ENCODE measurements at places on chromosomes 1 and 21.
A peak's percentile ranks its signal among the peaks of the same experiment; 100 is the strongest.

GRCh38 chr1:78229344-78229743, 183.6 kb downstream of the GIPC2 start:
- no peak for DNase-seq

- no peak for DNase-seq
Observed at GRCh38 chr21:14526199-14526598, 19.9 kb downstream of the SAMSN1 start.

- DNase-seq = no peak
Observed at GRCh38 chr1:164064501-164064900, 494.5 kb upstream of the PBX1 start.

- no peak for DNase-seq
Observed at GRCh38 chr1:24347159-24347934, 28.2 kb downstream of the GRHL3 start.

DNA sequence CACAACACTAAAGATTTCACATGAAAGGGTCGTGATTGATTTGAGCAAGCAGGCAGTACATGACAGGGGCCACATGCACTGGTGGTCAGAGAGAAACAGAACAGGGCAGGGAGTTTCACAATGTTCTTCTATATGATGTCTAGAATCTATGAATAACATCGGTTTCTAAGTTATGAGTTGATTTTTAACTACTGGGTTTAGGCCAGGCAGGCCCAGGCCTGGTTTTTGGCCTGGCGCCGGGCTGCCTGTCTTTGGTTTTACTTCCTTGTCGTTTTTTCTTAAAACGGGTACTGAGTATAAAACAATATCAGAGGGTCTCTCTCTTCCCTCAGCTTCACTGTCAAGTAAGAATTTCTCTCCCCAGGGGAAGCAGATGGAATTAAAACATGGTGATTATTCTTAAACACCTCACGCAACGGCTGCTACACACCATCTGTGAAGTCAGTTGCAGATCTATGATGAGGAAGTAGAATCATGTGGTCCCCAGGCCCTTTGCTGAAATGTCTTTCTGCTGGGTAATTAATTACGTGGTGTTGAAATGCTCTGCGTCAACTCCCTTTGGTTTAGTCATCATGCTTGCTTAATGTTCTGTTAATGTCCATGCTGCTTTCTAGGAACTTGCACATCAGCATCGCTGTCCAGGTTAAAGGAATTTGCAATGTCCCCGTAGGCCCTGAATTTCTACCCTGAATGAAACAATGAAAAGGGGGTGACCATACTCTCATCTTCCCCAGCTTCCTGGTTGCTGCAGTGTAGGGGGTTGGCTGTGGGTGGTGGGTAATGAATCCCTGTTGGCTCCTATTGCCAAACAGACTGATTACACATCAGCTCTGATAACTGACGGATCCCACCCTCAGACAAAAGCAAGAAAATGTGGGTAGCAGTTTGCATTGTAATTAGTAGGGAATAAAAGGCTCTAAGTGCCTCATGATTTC, 70.3 kb downstream of the SERINC2 start:
- peak; percentile 54 for DNase-seq

DNA sequence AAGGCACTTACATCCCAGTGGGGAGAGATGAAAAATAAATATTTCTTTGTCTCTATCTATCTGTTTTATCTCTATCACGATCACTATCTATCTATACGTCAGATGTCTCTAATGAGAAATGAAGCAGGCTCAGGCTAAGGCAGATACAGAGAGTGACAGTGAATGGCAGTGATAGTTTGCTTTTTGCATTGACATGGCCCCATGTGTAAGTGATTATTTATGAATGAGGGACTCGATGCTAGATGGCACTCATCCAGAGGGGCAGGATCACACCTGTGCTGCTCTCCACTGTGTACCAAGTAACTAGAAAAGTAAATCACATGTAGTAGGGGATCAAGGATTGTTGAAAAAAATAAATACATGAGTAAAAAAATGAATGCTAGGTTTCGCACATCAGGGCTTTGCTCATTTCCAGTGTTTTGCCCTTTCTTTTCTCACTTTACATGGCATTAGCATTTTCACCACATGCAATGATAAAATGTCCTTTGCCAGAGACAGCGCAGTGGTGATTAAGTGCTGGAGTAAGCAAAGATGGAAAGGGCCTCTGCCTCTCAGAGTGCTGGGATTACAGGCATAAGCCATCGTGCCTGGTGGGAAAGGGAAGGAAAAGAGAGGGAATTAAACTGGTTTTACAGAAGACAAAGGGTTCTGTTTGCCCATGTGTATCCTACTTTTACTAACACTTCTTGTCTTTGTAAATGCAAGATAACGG, 16.5 kb downstream of the TBX19 start:
- no peak for DNase-seq

- DNase-seq = no peak
Observed at GRCh38 chr1:216528816-216529215, 105.6 kb upstream of the USH2A start.

DNA sequence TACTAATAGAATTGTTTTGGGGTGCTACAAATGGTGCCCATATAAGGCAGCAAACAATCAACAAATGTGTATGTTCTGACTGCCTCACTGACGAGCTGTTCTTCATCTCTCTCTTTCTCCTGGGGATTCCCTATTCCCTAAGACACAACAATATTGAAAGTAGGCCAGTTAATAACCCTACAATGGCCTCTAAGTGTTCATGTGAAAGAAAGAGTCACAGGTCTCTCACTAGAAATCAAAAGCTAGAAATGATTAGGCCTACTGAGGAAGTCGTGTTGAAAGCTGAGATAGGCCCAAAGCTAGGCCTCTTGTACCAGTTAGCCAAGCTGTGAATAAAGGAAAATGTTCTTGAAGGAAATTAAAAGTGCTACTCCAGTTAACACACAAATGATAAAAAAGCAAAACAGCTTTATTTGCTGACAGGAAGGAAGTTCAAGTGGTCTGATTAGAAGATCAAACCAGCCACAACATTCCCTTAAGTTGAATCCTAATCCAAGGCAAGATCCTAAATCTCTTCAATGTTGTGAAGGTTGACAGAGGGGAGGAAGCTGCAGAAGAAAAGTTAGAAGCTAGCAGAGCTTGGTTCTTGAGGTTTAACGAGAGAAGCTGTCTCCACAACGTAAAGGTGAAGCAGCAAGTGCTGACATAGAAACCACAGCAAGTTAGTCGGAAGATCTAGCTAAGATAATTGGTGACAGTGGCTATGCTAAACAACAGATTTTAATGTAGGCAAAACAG, 26.3 kb downstream of the ATP2B4 start:
- no peak for DNase-seq

- peak; percentile 90 for DNase-seq
Observed at GRCh38 chr1:155207806-155208540, at the start of gene THBS3. Gene THBS3 (minus strand): TSS chr1:155207897. CDS start chr1:155207876, 21 bp downstream.

DNA sequence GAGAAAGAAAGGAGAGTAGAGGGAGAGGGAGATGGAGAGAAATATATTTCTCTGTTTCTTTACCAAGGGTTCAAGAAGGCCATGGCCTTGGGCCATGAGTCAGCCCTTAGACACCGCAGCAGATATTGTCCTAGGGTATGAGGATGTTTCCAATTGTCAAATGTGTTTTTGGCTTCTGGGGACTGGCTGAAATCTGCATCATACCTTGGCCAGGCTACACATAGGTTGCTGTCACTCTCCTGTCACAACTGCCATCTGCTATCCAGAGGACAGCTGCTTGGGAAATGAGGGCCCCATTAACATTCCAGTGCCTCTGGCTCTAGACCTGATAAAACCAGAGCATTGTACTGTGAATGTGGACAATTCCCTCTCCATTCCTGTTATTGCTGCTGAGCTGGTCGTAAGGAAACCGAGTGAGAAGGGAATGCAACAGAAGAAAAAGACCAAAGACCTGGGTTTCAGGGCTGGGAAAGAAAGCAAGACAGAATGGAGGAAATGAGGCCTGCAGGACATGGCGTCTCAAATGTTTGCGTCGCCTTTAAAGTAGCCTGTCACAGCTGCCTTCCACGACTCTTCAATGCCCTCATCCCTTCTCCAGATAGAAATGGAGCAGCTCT, 8.8 kb upstream of the PIGC start:
- no peak for DNase-seq

- no peak for DNase-seq
Observed at GRCh38 chr1:219882755-219883154, 45.6 kb downstream of the SLC30A10 start.

DNA sequence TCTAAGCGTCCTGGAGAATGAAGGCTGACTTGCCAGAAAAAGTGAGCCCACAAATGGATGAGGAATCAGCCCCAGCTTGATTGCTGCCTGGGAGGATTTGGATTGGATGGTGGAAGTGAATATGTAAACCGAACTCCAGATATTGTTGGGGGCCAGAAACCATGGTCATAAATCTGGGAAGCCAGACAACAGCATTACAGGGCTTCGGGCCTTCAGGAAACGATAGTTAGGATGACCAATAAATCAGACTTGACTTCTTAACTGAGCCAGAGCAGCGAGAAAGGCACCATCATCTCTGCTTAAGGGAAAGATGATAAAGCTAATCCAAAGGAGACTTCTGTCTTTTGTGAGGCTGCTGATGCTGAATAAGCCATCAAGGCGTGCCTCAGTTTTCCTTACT, 26.6 kb downstream of the FAM78B start:
- DNase-seq = no peak

- DNase-seq = no peak
Observed at GRCh38 chr1:111517469-111518225, 14.2 kb upstream of the ADORA3 start.

DNA sequence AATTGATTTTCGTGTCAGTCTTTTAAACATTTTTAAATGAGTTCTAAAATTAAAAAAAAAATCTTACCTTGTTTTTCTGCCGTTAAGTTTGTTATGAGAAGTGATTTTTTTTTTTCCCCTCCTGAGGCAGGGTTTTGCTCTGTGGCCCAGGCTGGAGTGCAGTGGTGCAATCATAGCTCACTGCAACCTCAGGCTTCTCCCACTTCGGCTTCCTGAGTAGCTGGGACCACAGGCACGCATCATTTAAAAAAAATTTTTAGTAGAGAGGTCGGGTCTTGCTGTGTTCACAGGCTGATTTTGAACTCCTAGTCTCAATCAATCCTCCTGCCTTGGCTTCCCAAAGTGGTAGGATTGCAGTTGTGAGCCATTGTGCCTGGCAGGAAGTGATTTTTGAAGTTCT, 41.1 kb downstream of the MTR start:
- DNase-seq = no peak

DNA sequence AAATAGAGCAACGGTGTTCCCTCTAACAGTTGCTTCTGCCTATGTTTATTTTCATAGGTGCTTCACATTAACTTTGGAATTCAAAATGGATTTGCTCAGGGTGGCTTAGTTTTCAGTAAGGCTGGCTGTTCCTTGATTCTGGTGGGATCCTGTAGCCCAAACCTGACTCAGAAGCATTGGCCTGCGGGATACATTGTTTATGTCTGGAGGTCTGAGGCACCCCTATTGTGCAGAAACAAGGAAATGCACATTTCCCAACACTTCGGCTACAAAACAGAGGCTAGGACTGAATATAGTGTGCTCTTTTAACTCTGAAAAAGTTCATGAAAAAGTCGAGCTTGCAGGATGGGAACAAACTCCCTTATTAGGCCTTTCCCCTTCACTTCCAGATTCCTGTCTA, 133.8 kb upstream of the F3 start:
- DNase-seq = no peak

DNA sequence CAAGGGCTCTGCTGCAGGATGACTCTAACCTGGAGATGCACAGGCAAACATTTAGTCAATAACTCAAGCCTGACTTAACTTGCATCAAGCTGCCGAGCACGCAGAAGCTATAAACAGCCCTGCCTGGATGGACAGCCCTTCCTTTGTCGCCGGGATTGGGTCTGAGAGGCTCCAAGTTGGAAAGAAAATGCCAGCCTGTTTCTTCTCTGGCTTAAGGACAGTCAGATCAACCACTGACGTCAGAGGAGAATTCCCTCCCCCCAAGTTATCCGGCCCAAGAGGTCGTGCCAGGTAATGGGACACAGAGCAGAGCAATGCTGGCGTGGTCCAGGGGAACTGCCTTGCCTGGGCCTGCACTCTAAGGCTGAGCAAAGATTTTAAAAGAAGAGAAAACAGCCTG, 27.1 kb upstream of the LRRC38 start:
- DNase-seq = peak; percentile 43

DNA sequence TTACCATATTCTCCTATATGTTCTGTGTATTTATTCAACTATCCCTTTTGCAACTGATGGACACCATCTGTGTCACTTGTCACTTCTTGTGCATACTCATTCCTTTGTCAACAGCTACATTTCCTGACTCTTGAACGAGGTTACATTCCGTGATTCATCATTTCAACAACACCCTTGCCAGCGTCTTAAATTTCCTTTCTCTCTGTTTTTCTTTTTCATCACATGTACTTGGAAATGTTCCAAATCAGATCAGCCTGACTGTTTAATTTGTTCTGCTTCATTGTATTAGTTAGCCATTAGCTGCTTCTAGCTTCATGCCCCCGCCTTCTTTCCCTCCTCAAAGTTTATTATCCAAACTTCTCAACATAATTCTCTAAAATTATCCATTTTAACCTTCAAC, 173.0 kb downstream of the ADGRL4 start:
- no peak for DNase-seq

DNA sequence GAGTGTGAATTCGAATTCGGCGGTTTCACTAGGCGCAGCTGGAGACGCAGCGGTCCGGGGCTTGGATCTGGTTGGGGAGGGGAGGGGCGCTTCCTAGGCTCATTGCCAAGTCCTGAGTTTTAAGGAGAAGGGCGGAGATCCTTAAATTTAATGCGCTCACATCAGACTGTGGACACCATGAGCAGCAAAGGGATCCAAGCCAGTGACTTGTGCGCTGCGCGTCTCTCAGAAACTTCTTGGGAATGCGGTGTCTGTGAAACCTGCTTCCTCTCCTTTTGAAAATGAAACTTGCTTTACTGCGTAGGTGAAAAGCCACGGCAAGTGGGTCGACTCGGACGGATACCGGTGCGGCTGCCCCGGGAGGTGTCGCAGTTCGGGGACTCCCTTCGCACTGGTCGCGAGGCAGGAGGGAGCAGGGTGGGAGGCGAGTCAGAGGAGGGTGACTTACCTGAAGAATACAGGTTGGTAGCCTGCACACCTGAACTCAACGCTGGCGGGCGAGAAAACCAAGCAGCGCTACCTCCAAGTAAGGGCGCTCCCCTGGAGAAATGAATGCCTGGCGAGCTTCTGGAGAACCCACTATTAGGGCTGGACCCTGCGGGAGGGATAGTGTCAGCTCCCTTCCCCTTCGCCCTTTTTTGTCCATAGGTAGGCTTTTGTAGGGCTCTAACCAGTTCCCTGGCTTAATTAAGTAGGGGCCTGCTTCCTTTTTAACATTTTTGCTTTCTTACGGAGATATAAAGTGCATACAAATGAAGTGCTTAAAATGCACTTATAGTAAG, 992 bp downstream of the TENT5C start:
- peak; percentile 77 for DNase-seq

All from femur (tissue), 1 donor.